ENCODE measurements at places on chromosomes 7 and 10.

- no peak for DNase-seq
- H3K4me1 ChIP-seq, result no peaks in the 10 kb centered on the region
- no peaks in the 10 kb centered on the region for H3K27me3 ChIP-seq
- H3K36me3 ChIP-seq, result no peaks in the 10 kb centered on the region
- no peak overlapping the region for H3K27ac ChIP-seq
These were observed 482.9 kb downstream of the POM121L12 start for GRCh38 chr7:53518319-53518718.

DNA sequence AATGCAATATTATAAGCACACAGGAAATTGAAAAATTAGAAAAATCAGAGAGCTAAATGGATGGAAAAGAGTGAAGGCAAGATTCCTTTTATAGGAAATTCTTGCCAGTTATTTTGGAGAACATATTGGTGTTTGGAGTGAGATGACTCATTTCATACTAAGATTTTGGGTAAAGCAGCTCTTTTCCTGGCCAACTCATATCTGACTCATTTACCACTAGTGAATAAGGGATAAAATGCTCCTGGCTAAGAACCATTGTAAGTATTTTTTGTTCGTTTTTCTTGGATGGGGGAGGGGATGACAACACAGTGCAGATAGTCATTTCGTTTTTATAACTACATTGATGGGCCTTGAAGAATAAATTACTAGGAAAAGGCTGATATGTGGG, 139.3 kb downstream of the TWIST1 start:
- no peaks in the 10 kb centered on the region for H3K27me3 ChIP-seq
- H3K4me3 ChIP-seq, result no peak overlapping the region

DNA sequence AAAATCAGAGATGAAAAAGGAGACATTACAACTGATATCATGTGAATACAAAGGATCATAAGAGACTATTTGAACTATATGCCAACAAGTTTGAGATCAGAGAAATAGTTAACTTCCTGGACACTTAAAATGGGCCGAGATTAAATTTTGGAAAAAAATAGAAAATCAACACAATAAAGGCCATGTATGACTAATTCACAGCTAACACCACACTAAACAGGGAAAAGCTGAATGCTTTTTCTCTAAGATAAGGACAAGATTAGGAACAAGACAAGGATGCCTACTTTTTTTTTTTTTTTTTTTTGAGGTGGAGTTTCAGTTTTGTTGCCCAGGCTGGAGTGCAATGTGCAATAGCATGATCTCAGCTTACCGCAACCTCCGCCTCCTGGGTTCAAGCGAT, 151.4 kb upstream of the MAGI2 start:
- no peaks in the 10 kb centered on the region for H3K27me3 ChIP-seq
- H3K4me3 ChIP-seq, result no peak overlapping the region
- H3K4me1 ChIP-seq, result no peaks in the 10 kb centered on the region
- no peak overlapping the region for H3K27ac ChIP-seq
- no peaks in the 10 kb centered on the region for H3K36me3 ChIP-seq

- peaks cover 12% of the 10 kb centered on the region for H3K4me1 ChIP-seq
- H3K36me3 ChIP-seq, result no peaks in the 10 kb centered on the region
- H3K4me3 ChIP-seq, result no peak within 1 kb of the TSS
- peak; percentile 49 for DNase-seq
These were observed at the start of gene SPAG6 for GRCh38 chr10:22345301-22346095. Gene SPAG6, plus strand, starts transcription at chr10:22345496. Its CDS starts 116 bp downstream, at chr10:22345612.

DNA sequence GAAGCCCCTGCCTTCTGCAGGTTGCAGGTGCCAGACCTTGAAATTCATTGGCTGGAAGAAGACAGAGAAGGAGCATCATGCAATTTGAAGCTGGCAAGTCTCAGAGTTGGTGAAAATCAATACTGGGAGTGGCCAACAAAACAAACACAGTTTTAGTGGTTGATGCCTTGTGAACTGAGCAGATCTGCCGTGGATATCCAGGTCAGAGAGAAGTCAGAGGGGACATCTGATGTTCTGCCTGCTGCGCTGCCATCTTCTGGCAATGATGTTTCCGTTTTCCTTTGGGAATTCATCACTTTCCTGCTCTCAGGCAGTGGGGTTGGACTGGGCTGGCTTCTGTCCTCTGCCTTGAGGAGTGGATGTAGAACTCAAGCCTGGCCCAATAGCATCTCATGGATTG, 132.0 kb downstream of the RPS24 start:
- H3K27ac ChIP-seq, result no peak overlapping the region
- H3K4me1 ChIP-seq, result no peaks in the 10 kb centered on the region
- no peaks in the 10 kb centered on the region for H3K27me3 ChIP-seq
- DNase-seq, result no peak
- H3K4me3 ChIP-seq, result no peak overlapping the region

DNA sequence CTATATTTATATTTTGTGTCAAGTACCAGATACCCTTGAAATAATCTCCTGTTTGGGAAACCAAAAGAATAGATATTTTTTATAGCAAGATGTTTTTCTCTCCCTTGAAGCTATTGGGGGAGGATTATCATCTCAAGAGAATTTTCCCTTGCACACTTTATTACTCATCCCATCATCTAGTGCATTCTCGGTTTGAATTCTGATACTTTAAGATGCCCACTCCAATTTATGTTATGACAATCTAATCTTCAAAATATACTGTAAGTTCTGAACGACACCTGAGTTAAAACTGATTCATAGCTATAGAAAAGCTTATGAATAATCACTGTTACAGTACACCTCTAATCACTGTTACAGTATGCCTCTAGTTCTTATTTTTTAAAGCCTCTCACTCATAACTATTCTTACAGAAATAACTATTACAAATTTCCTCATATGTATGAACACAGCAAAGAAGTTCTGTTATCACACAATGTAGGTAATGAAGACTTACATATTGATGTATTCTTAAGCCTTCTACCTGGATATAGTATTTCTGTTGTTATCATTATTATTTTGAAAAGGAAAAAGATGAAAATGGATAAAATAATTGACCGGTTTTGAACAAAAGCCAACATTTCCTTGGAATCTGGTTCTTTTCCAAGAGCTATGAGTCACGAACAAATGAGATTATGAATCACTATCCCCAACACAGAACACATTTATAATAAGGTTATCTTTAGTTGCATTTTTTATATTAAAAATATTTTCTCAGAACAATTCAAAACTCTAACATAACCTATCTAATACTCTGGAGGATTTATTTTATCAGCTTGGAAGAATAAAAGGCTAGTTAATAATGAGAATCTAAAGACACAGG, 72.3 kb upstream of the FAM13C start:
- H3K27me3 ChIP-seq, result no peaks in the 10 kb centered on the region
- H3K4me3 ChIP-seq, result no peak overlapping the region
- no peaks in the 10 kb centered on the region for H3K36me3 ChIP-seq
- H3K27ac ChIP-seq, result no peak overlapping the region

DNA sequence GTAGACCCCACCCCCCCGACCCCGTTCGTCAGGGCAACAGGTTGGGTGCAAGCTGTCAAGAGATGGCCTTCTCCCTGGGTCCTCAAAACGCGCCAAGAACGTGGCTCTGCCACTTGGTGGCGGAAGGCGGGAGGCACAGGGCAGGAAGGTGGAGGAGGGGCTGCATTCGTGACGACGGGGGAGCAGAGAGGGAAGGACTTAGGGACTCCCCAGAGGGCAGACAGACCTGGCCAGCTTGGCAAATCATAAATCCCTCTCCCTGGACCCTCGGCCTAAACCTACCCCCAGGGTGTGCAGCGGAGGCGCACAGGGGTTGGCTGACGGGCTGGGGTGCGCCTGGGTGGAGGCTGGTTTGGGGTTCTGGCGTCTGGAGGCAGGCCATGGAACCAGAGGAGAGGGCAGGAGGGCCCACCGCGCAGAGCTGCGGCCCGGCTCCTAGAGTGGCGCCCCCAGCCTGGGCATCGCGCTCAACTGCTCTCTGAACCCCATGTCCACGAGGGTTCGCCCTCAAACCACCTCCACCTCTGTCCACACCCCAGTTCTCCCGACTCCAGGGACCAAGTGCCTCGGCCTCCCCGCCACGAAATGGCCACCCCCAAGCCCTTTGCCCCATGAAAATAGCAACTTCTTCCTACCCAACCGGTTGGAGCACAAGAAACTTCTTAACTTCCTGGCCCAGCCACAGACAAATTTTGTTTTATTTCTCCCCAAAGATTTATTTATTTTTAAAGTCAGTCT, 10.8 kb upstream of the GATA3 start:
- no peak overlapping the region for H3K4me3 ChIP-seq
- no peaks in the 10 kb centered on the region for H3K36me3 ChIP-seq
- H3K27ac ChIP-seq, result no peak overlapping the region
- no peak for DNase-seq
- peaks cover 24% of the 10 kb centered on the region for H3K4me1 ChIP-seq
- H3K27me3 ChIP-seq, result peaks cover 76% of the 10 kb centered on the region

DNA sequence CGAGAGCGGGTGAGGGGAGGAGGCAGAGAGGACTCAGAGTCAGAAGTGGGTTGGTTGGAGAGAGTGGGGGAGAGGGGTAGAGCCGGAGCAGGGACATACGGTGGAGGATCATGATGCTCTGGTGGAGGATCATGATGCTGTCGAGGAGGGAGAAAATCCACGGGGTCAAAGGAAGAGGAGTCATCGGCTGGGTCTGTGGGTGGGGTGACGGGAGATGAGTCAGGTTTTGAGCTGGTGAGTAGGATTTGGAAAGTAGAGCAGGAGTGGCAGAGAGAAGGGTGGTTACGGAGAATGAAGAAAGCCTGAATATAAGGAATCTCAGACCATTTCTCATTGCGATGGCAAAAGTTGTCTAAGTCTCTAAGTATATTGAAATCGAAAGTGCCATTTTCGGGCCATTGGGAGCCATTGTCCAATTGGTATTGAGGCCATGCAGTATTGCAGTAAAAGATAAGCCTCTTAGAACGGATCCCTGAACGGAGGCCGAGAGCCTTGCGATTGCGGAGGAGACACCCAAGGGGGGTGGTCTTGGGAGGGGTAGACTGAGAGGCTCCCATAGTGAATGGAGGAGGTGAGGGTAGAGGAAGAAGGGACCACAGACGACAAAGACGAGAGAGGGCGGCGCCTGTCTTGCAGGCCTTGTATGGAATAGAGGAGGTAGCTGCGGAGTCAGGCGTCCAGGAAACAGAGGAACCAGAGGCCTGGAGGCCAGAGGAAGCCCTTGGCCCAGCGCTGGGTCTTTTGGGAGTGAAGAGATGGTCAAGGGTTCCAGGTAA, 23.8 kb downstream of the SCIN start:
- no peaks in the 10 kb centered on the region for H3K36me3 ChIP-seq
- H3K27ac ChIP-seq, result no peak overlapping the region
- no peaks in the 10 kb centered on the region for H3K4me1 ChIP-seq

DNA sequence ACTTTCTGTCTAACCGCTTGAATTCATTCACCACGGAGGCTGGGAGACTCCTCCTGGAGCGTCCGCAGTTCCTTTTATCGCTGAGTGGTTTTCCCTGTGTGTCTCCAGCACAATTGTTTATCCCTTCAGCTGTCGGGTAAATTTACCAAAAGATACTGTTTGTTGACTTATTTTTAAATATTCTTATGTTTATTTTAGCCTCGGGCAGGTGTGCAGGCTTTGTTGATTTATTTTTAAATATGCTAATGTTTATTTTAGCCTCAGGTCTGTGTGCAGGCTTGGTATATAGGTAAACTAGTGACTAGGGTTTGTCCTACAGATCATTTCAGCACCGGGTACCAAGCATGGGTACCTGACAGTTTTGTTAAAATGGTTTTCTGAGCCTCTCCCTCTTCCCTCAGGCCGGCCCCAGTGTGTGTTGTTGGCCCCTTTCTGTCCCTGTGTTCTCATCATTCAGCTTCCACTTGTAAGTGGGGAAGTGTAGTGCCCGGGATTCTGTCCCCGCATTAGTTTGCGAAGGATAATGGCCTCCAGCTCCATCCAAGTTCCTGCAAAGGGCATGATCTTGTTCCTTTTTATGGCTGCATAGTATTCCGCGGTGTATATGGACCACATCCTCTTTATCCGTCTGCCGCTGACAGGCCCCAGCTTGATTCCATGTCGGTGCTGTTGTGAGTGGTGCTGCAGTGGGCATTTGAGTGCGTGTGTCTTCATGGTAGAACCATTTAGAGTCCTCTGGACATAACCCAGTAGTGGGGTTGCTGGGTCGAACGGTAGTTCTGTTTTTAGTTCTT, 5.3 kb downstream of the GET4 start:
- H3K27me3 ChIP-seq, result no peaks in the 10 kb centered on the region
- H3K4me3 ChIP-seq, result no peak overlapping the region
- peaks cover 1% of the 10 kb centered on the region for H3K36me3 ChIP-seq
- H3K27ac ChIP-seq, result no peak overlapping the region
- peaks cover 80% of the 10 kb centered on the region for H3K4me1 ChIP-seq

- H3K27me3 ChIP-seq, result no peaks in the 10 kb centered on the region
- no peaks in the 10 kb centered on the region for H3K4me1 ChIP-seq
- H3K36me3 ChIP-seq, result no peaks in the 10 kb centered on the region
- DNase-seq, result no peak
These were observed 43.2 kb downstream of the ZNF467 start for GRCh38 chr7:149729983-149730801.

DNA sequence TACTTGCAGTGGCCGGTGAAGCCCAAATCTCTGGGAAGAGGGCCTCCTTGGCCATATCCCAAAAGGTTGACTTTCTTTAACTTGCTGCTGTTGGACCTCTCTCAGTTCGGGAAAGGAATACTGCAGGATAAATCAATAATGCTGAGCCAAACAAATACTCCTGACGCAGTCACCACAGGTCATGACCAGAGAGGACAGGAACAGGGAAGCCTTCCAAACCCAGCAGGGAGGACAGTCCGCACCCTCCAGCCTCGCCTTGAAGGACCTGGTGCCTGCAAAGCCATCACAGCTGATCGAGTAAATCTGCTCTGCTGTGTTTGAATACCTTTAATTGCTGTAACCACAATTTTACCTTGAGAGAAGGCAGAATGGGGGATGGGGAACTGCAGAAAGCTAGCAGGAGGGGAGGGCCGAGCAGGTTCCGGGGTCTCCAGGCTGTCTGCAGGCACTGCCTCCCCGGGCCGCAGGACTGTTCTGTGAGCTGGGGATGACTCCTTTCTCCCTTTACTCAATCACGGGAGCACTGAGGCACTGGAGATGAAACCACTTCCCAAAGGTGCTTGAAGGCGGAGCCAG, 20.8 kb upstream of the INSIG1 start:
- no peak overlapping the region for H3K4me3 ChIP-seq
- H3K27me3 ChIP-seq, result no peaks in the 10 kb centered on the region
- DNase-seq, result peak; percentile 39
- H3K27ac ChIP-seq, result no peak overlapping the region

GRCh38 chr10:89086801-89087521, 96.4 kb downstream of the FAS start:
- peak overlapping the region; percentile 18 for H3K27ac ChIP-seq
- no peaks in the 10 kb centered on the region for H3K4me1 ChIP-seq
- peak; percentile 69 for DNase-seq
- H3K4me3 ChIP-seq, result no peak overlapping the region
- H3K36me3 ChIP-seq, result no peaks in the 10 kb centered on the region

DNA sequence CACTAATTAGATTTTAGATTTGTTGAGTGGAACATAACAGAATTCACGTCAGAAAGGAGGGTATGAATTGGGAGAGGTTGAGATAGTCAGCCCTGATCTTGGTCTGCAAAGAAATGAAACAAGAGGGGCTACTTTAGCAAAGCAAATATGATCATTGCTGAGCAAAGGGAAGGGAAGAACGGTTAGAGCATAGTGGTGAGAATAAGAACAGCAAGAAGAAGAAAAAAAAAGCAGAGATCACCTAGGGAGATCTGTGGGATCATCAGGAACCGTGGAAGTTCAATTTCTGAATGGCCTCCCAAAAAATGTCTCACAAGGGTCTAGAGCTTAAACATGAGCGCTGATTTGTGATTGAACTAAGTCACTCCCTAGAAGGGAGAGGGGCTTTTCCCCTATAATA, 156.1 kb downstream of the DGKI start:
- H3K27me3 ChIP-seq, result no peaks in the 10 kb centered on the region
- H3K4me3 ChIP-seq, result no peak overlapping the region
- H3K27ac ChIP-seq, result no peak overlapping the region

GRCh38 chr7:115216652-115217051, 294.8 kb downstream of the MDFIC start:
- no peak overlapping the region for H3K27ac ChIP-seq
- no peaks in the 10 kb centered on the region for H3K36me3 ChIP-seq
- no peak overlapping the region for H3K4me3 ChIP-seq
- no peaks in the 10 kb centered on the region for H3K27me3 ChIP-seq
- no peak for DNase-seq

Data from body of pancreas (tissue), 4 donors.